ENCODE measurements at places on chromosomes 7 and 10. TPM values are rescaled to one million over a fixed set of nuclear protein-coding genes. Genes with fewer than 3 reads are reported as not detected.

The HTRA1 gene
- 145 TPM for polyA plus RNA-seq

The PDGFA gene
- 25.1 TPM for polyA plus RNA-seq

The ADAM22 gene
- polyA plus RNA-seq, result 2.9 TPM

The AGAP5 gene
- 2.6 TPM for polyA plus RNA-seq

The ETV1 gene
- polyA plus RNA-seq, result 3.5 TPM

The PPP1R17 gene
- not detected for polyA plus RNA-seq
